ENCODE measurements at places on chromosomes 3 and 15.
A peak's percentile ranks its signal among the peaks of the same experiment; 100 is the strongest.

GRCh38 chr15:90619468-90619867, 89.7 kb downstream of the CRTC3 start:
- no peak for DNase-seq

DNA sequence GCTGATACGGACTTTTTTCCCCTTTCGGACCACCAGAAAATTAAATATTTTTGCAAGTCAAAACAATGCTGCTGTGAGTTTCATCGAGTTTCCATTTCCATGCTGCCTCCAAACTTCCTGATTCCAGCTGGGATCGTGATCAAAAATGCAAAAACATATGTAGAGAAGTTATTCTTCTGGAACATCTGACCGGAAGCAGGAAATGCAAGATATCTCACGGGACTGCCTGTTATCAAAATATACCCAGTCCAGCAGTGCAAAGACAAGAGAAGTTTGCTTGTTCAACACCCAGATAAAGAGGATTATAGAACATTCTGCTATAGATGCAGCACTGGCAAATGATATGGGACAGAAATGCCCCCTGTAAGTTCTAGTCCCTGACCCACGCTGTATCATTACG, 726.7 kb upstream of the NR2F2 start:
- DNase-seq, result no peak

DNA sequence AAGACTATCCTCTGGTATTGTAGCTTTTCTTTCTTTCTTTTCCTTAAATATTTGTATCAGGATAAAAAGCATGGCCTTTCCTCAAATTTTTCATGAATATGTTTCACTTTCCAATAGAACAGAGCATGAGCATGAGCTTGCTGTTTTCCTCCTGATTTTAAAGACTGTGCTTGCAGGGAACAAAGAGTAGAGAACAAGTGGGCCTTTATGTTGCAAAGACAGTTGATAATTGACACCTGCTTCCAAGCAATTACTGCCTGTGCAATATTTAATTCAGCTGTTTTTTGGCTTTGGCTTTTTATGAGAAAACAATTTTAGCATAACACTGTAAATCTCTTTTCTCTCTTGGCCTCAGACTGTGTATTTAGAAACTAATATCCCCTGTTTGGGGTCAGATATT, 263.6 kb upstream of the AZI2 start:
- no peak for DNase-seq

GRCh38 chr3:122392868-122393844, 9.2 kb downstream of the FAM162A start:
- no peak for DNase-seq

DNA sequence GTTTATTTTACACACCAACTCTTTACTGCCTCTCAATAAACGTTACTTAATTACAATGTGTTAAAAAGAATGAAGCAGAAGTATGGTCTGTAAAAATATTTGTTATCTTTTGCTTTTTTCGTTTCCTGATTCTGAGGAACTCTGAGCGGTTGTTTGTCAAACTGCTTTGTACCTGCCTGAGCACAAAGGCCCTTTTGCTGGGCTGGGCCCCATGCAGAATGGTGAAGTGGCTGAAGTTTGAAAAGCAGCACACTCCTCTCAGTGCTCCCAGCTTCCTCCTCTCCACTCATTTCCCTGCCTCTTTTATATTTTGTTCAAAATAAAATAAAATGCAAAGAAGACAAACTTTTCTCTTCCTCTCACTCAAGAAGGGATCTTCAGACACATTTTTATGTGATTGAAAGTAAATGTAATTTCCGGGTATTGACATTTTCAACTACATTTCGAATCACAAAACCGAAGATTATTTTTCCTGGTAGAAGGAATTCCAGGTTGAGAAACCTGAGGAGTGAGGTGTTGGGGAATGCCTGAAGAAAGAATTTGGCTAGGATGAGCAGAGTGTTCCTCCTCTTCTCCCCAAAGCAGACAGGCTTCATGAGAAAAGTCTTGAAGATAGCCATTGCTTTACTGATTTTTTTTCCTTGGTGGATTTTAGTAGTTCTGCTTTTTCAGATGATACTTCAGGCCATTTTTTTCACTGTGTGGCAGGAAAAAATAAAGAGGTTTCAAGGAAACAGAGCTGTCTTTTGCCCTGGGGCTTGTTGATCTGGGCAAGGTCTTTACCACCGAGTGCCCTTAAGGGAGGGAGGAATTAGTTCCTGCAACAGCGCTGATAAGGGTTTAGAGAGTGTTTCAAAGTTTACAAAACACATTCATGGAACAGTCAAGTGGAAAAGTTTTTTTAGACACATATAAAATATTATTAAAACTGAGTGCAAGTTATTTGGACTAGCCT, 229.8 kb downstream of the NFKBIZ start:
- DNase-seq, result no peak

DNA sequence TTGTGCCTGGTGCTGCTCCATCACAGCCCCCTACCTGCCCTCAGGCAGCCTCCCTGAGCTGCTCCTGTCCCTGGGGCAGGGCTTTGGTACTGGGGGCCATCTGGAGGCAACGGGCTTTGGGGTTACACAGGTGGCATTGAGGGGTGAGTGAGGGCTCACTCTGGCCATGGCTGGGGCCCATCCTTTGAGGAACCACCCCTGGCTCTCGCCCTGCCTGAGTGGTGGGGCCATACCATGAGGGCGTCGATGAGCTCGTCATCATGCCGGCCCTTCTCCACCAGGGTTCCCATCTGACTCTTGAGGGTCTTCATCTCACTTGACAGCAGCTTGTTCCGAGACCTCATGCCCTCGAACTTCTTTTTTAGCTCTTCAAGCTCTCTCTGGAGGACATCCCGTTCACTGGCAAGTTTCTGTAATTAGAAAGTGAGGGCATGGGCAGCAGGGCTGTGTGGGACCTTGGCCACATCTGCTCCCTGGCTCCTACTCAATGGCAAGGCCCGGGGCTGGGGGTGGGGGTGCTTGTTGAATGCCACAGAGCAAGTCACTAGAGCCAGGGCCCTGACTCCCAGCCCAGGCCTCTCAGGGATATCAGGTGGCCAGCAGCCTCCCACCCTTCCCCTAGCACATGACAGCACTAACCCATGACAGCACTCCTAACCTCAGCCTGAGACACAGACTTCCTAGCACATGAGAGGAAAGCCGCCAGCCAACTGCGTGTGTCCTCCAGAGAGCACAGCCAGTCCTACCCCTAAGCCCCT, 33.5 kb downstream of the CCDC13 start:
- no peak for DNase-seq

- peak; percentile 87 for DNase-seq
Measured at GRCh38 chr3:157103280-157103679, 56.7 kb downstream of the CCNL1 start.

DNA sequence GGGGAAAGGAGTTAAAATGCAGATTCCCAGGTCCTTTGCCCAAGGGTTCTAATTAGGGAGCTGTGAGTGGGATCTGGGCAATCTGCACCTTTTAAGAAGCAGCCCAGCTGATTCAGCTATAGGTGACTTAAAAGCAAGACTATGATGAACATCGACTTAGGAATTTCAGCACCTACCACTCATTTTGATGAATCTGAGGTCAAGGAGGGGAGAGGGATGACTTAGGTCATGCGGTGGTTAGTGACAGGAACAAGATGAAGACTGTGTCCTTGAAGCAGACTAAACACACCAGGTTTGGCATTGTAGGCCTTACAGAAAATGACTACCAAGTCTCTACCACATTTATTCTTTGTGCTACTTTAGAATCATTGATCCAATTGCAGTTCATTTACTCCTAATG, 196.3 kb downstream of the DTWD1 start:
- DNase-seq, result no peak

DNA sequence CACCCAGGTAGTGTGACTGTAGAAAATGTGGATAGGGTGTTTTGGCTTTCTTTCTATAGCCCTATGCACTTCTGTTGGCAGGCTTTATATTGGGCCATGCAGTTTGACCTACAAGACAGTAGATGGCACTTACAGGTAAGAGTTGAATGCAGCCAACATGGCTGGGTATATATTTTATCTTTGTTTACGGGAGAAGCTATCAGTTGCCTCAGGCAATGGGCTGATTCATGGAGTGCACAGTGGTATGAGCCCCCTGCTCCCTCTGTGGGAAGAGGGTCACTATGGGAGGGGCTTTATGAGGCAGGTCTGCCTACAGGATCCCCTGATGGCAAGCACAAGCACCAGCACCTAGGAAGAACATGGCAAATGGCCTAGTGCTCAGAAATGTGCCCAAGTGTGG, 301.2 kb upstream of the CDIN1 start:
- no peak for DNase-seq

GRCh38 chr15:97566961-97567360, 393.5 kb upstream of the ARRDC4 start:
- no peak for DNase-seq
